HT-29 (cell line): ENCODE measurements at places on chromosomes 4 and X.
A peak's percentile ranks its signal among the peaks of the same experiment; 100 is the strongest.

DNA sequence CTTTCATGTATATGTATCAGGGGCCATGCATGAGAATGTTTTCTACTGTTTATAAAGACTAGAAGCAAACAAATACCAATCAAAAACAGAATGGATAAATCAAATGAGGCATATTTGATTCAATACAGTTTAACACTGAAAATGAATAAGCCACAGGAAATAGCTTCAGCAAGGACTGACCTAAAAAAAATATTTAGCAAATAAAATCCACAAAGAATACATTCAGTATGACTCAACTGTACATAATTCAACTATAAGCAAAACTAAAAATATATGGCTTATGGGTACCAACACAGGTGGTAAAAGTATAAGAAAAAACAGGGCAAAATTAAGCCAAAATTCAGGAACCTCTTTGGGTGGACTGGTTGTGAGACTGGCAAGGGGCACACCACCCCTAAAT is 112.9 kb downstream of the KCNIP4 start:
- DNase-seq = no peak

DNA sequence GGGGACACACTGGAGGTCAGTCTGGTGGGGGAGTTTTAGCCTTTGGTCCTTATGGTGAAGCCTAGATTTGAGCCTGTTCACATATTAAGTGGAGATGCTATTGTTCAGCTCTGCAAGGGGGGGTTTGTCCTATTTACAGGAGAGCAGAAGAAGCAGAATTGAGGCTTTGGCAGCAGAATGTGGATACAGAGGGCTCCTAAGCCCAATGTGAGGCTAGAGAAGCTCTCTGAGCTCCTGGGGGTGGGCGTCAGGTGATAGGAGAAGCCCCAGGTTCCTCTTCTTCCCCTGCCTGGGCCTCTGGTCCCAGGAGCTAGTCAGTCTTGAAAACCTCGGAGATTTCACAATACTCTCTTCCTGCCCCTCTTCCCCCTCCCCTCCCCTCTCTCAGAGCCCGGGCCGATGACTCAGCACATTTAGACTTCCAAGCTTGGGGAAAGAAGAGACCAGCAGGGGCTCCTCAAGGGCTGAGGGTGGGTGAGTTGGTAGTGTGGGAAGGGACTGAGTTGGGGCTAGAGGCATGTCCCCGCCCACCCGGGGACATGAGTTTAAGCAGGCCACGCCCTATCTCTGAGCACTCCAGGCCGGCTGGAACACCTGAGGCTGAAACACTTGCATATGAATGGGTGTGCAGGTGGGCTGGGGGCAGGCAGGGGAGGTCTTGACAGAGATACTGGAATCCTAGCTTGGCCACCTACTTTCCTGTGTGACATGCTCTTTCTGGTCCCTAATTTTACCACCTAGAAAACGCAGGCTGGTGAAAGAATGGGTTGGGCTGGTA is 3.4 kb downstream of the TFE3 start:
- DNase-seq = peak; percentile 74

DNA sequence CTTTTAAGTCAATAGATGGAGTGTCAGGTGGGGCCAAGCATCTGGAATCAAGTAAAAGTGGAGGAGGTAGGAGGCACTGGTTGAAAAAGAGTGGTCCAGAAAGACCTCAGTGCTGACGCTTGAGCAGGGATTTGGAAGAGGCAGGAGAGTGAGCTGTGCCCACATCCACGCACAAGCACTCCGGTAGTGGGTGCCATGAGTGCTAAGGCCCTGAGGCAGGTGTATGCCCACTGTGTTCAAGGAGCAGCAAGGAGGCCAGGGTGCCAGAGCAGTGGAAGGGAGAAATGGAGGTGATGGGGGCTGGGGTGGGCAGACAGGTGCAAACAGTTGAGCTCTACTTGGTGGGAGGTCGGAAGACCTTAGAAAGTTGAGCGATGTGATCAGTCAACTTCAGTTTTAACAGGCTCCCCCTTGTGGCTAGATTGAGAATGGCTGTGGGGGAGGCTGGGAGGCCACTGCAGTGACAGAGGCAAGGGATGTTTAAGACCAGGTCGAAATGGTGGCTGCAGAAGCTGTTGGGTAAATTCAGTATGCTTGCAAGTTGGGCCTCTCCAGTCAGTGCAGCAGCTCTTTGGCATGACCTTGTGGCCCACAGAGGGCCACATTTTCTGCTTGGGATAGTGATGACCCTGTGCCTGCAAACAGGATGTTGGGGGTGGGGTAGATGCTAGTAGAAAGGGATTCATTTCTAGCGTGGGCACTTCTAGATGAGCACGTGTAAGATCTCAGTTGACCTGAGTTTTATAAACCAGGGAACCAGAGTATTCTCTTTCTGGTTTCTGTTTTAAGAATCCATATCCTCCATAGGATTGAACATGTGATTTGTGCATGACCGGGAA is 12.7 kb downstream of the TKTL1 start:
- DNase-seq = peak; percentile 76

DNA sequence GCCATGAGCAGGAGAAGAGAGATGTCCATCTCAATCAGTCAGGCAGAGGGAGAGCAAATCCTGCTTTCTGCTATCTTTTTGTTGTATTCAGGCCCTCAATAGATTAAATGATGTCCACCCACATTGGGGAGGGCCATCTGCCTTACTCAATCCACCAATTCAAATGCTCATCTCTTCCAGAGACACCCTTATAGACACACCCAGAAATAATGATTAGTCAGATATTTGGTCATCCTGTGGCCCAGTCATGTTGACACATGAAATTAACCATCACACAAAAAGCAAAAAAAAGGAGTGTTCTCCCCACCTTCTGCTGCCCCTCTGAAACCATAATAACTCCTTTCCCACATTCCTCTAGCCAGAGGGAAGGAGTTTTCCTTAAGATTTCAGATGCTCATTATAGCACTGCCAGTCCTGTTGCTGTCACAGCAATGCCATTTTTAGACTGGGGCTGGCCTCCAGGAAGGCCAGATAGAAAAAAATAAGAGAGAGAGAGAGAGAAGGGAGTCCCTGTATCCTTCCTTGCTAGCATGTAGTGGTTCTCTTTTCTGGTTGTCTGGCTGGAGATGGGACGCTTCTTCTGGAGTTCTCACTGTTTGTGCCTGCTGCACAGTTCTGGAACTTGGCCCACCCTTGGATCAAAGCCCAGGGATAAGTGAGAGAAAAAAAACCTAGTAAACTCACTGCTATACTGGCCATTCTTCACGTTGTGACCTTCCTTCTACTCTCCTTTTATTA is 177.7 kb downstream of the RBM46 start:
- DNase-seq = no peak

GRCh38 chrX:68175562-68175961 is 257.7 kb downstream of the OPHN1 start:
- no peak for DNase-seq

- no peak for DNase-seq
These were observed 104.0 kb upstream of the WDR17 start for GRCh38 chr4:175961604-175962003.

- DNase-seq = no peak
These were observed 836.7 kb upstream of the EPHA5 start for GRCh38 chr4:66506985-66507384.

DNA sequence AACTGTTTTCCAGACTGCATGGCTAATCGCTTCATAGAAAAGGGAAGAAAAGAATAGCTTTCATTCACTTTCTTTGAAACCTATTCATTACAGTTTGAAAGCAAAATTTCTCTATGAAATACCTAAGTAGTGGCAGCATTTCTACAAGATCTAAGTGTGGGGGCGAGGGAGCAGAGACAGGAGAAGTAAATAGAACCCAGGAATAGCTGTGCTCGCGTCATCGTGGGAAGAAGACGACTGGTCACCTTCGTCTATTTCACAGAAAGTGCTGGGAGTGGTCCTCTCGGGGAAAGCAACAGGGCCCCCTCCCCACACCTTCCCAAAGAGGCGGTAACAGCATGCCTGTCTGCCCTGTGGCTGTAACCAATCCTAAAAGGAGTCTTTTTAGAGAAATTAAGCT is 169.9 kb upstream of the NOCT start:
- no peak for DNase-seq

GRCh38 chr4:93157986-93158385 is 670.6 kb upstream of the ATOH1 start:
- DNase-seq = peak; percentile 1

DNA sequence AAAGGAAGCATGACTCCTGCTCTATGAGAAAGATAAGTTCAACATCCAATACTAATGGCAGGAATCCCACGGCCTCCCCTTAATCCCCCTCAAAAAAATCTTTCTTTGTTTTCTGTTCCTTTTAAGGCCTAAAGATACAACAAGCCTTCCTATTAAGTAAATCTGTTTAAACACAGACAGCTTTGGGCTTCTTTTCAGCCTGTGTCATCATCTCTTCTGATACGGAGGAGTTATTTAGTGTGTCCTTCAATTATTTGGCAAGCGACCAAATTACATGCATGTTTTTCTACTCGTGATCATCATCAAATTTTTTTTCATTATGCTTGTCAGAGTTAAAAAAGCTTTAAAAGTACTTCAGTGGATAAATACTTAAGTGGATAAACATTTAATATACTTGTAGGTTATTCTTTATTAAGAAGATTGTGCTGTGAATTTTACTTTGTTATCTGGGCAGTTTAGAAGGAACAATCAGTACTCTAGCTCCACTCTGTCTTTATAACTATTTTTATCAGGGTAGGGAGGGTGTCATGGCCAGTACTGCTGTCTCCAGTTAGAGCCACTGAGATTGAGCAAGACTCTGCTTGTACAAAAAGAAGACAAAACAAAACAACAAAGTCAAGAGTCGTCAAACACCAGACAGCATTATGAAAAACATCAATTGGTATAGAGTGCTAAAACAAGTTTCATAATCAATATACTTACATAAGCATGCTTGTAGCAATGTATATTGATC is 210.7 kb downstream of the PRR32 start:
- no peak for DNase-seq

DNA sequence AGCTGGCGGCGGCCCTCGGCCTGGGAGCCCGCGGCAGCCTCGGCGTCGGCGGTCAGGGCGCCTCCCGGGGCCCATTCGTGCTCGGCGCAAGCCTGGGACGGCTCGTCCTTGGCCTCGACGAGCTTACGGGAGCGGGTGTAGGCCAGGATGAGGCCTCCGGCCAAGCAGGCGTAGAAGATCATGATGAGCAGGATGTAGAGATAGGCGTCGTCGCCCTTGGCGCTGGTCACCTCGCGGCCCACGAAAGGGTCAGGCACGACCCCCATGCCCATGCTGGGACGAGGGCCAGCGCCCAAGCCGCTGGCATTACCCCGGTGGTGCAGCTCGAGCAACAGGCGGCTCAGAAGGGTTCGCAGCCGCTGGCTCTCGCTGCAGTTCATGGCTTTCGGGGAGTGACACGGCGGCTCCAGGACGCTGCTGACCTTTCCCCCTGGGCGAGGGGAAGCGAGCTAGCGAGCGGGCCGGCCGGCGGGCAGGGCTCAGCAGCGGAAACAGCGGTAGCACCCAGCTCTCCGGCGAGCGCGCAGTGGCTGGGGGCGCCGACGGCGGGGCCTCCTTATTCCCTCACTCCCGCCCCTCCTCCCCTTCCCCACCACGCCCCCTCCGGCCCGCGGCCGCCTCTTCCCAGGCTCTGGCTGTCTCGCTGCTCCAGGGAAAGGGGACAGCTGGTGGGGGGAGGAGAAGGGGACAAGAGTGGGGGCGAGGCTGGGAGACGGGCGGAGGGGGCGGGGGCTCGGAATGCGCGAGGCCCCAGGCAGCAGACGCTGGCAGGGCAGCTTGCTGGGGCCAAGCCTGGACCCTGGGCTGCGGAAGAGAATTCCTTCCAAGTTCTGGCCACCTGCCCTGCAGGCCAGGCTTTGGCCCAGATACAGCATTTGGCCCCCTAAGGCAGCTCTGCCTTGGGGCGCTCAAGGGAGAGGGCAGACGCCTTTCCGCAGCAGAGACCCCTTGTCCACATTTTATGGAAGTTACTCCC is at the start of gene KCNE5:
TSS of gene KCNE5 (minus strand) at position 532 of the 976 bp plus-strand sequence. CDS start at position 380, 152 bp downstream.
- DNase-seq = no peak

- no peak for DNase-seq
These were observed 77.0 kb downstream of the ZNF827 start for GRCh38 chr4:145861336-145862318.

DNA sequence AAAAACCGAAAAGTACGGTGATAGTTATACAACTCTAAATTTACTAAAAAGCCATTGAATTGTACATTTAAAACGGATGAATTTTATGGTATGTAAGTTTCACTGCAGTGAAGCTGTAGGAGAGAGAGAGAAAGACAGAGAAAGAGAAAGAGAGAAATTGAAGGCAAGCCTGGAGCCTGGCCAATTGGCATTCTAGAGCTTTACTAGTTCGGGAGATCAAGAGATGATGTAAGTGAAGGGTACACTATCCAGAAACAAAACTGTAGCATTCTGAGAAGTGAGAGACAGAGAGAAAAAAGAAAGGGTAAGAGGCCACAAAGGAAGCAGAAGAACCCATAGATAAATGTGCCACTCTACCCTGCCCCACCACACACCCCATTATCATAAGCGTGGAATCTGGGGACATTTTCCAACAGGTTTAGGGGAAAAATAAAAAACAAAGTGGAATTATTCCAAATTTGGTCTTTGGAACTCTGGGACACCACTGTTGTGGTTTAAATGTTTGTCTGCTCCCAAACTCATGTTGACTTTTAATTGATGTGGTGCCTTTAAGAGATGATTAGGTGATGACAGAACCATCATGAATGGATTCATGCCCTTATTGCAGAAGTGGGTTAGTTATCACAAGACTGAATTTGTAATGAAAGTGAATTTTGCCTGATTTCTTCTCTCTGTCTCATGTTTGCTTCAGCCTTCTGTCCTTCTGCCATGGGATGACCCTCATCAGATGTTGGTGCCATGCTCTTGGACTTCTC is 123.0 kb upstream of the PLS3 start:
- DNase-seq = no peak

- DNase-seq = no peak
These were observed 37.6 kb upstream of the FAM156A start for GRCh38 chrX:52995987-52996331.

DNA sequence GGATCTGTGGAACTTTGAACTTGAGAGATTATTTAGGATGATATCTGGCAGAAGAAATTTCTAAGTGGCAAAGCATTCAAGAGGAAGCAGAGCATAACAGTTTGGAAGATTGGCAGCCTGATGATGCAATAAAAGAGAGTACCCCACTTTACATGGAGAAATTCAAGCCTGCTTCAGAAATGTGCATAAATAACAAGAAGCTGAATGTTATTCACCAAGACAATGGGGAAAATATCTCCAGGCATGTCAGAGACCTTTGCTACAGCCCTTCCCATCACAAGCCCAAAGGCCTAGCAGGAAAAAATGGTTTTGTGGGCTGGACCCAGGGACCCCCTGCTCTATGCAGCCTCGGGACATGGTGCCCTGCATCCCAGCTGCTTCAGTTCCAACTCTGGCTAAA is 420.8 kb downstream of the DTHD1 start:
- DNase-seq = no peak

GRCh38 chr4:177404342-177404741 is 37.9 kb downstream of the AGA start:
- DNase-seq = no peak

- DNase-seq = no peak
These were observed 3.6 kb upstream of the MAGED1 start for GRCh38 chrX:51889851-51890250.

GRCh38 chrX:137366018-137366633 is 199.8 kb upstream of the ZIC3 start:
- no peak for DNase-seq

- no peak for DNase-seq
These were observed 3.2 kb upstream of the LRCH2 start for GRCh38 chrX:115237056-115237455.
